Left ventricle myocardium inferior (tissue), 1 donor: ENCODE measurements at places on chromosomes 1 and 21.

- no peak for DNase-seq
These were observed 30.8 kb downstream of the ELAVL4 start for GRCh38 chr1:50139339-50140181.

GRCh38 chr21:39641827-39642450 is 29.2 kb downstream of the B3GALT5 start:
- DNase-seq = no peak

- peak; percentile 65 for DNase-seq
These were observed at the start of gene GPR161 for GRCh38 chr1:168136709-168137514. GPR161 (minus strand) TSS chr1:168136930; CDS start chr1:168104850, 32,080 bp downstream.

- DNase-seq = no peak
These were observed 27.5 kb downstream of the HUNK start for GRCh38 chr21:31900121-31900895.

GRCh38 chr21:46562964-46563607 is 41.8 kb downstream of the S100B start:
- DNase-seq = no peak

DNA sequence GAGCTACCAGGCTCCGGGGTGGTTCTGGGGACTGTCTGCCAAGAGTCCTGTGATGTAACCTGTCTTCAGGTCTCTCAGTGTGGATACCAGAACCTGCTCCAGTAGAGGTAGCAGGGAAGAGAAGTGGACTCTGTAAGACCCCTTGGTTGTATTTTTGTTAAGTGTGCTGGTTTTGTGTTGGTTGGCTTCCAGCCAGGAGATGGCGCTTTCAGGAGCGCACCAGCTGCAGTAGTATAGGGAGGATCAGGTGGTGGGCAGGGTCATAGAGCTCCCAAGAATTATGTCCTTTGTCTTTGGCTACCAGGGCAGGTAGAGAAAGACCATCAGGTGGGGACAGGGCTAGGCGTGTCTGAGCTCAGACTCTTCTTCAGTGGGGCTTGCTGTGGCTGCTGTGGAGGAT is 1147.2 kb upstream of the ADGRL4 start:
- no peak for DNase-seq

- no peak for DNase-seq
These were observed 45.1 kb downstream of the ERI3 start for GRCh38 chr1:44310006-44310405.

GRCh38 chr1:31483012-31483946 is 70.3 kb downstream of the SERINC2 start:
- DNase-seq = no peak

DNA sequence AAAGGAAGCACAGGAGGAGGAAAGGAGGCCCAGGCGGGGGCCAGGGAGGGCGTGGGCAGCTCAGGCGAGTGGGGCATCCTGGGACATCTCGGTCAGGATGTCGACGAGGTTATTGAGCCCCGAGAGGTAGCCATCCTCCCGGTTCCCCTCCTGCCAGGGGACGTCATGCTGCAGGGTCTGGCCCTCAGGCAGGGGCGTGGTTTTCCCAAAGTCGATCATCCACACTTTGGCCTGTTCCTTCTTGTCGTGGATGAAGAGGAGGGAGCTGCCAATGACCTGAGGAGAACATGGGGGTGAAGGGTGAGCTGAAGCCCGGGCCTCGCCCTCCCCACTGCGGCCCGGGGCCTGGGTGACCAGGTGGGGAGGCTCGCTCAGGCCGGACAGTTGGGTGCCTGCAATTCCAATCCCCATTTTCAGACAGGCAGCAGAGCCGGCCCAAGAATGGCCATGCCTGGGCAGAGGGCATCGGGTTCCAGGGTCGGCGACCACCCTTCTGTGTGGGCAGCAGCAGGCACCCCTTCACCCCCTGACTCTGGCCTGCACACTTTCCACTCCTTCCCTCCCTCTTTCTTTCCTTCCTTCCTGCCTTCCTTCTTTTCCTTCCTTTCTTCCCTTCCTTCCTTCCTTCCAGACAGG is 86.2 kb downstream of the STUM start:
- no peak for DNase-seq

- DNase-seq = no peak
These were observed 972.2 kb downstream of the TTLL7 start for GRCh38 chr1:83026745-83027144.

DNA sequence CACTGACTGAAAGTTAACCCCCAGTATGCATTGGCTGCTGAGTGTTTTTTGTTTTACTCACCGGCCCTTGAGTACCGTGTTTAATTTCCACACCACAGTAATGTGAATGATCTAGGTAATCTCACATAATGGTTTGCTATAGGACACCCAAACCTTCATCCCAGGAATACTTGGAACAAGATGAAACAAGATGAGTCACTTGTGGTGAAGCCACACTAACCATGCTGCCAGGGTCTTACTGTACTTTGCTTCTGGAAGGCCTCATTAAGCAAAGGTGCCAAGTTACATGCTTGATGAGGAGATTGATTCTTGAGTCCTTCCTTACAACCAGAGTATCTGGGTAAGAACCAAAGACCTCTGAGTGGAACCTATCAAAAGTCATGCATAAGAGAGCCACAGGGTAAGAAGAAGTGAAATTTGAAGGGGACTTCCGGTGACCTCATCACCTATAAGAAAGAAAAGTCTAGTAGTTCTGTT is 163.3 kb downstream of the NRIP1 start:
- no peak for DNase-seq
